ENCODE measurements at places on chromosomes 5 and 9. TPM values are rescaled to one million over a fixed set of nuclear protein-coding genes. Genes with fewer than 3 reads are reported as not detected.

FGD3 gene
- total RNA-seq, result 0.23 TPM

MEIKIN gene
- not detected for total RNA-seq

TLR4 gene
- total RNA-seq, result 0.08 TPM

CARD6 gene
- total RNA-seq, result 4.5 TPM

SAXO1 gene
- not detected for total RNA-seq

NPR3 gene
- 23.2 TPM for total RNA-seq

TAF11L5 gene
- total RNA-seq, result not detected

NUTM2F gene
- not detected for total RNA-seq

FOXD1 gene
- total RNA-seq, result 18.1 TPM

ADAMTS12 gene
- 9.1 TPM for total RNA-seq

TSC1 gene
- 17.9 TPM for total RNA-seq

PLPPR1 gene
- total RNA-seq, result not detected

BRINP1 gene
- total RNA-seq, result 0.26 TPM

MLANA gene
- total RNA-seq, result not detected

CARTPT gene
- not detected for total RNA-seq

ENDOG gene
- 13.9 TPM for total RNA-seq

ECM2 gene
- 0.12 TPM for total RNA-seq

SFXN1 gene
- 104 TPM for total RNA-seq

ZDHHC11B gene
- total RNA-seq, result 1.2 TPM

ANKDD1B gene
- not detected for total RNA-seq

UNC5A gene
- 0.12 TPM for total RNA-seq

PLK2 gene
- total RNA-seq, result 109 TPM

TMED9 gene
- total RNA-seq, result 275 TPM

FAM221B gene
- total RNA-seq, result not detected

POLK gene
- 9.2 TPM for total RNA-seq

ACOT12 gene
- not detected for total RNA-seq

AK8 gene
- total RNA-seq, result 0.89 TPM

COL5A1 gene
- total RNA-seq, result 37.9 TPM

FOXD4L3 gene
- not detected for total RNA-seq

NPM1 gene
- 3,489 TPM for total RNA-seq

PCDHB16 gene
- total RNA-seq, result 0.05 TPM

HTR1A gene
- not detected for total RNA-seq

CENPH gene
- 23.1 TPM for total RNA-seq

CHSY3 gene
- 0.04 TPM for total RNA-seq

KCNT1 gene
- not detected for total RNA-seq

MYOZ3 gene
- total RNA-seq, result not detected

LTC4S gene
- 0.26 TPM for total RNA-seq

GPR151 gene
- not detected for total RNA-seq

TEX48 gene
- not detected for total RNA-seq

GLRA1 gene
- total RNA-seq, result not detected

URM1 gene
- 87.2 TPM for total RNA-seq

PCSK1 gene
- total RNA-seq, result 0.56 TPM

SEMA5A gene
- total RNA-seq, result not detected

TAF11L13 gene
- not detected for total RNA-seq

SELENOP gene
- 0.10 TPM for total RNA-seq

SLC9A3 gene
- 2.5 TPM for total RNA-seq

ATP10B gene
- not detected for total RNA-seq

COQ4 gene
- 51.3 TPM for total RNA-seq

SPINK6 gene
- 0.53 TPM for total RNA-seq

ZBED3 gene
- 4.5 TPM for total RNA-seq

All from A549 treated with DMSO at 1 μM for 4 hours (cell line).